ENCODE measurements at places on chromosomes 12 and 14. TPM values are rescaled to one million over a fixed set of nuclear protein-coding genes. Genes with fewer than 3 reads are reported as not detected.

GRCh38 chr14:30855345-30856037 is 18.9 kb upstream of the COCH start:
- no peaks in the 10 kb centered on the region for H3K4me1 ChIP-seq
- no peaks in the 10 kb centered on the region for H3K27me3 ChIP-seq
- DNase-seq: no peak
- no peak overlapping the region for H3K4me3 ChIP-seq
- H3K27ac ChIP-seq: no peak overlapping the region

- H3K27ac ChIP-seq: no peak overlapping the region
- H3K36me3 ChIP-seq: no peaks in the 10 kb centered on the region
Measured at GRCh38 chr12:107607464-107608392, 77.9 kb upstream of the PWP1 start.

DNA sequence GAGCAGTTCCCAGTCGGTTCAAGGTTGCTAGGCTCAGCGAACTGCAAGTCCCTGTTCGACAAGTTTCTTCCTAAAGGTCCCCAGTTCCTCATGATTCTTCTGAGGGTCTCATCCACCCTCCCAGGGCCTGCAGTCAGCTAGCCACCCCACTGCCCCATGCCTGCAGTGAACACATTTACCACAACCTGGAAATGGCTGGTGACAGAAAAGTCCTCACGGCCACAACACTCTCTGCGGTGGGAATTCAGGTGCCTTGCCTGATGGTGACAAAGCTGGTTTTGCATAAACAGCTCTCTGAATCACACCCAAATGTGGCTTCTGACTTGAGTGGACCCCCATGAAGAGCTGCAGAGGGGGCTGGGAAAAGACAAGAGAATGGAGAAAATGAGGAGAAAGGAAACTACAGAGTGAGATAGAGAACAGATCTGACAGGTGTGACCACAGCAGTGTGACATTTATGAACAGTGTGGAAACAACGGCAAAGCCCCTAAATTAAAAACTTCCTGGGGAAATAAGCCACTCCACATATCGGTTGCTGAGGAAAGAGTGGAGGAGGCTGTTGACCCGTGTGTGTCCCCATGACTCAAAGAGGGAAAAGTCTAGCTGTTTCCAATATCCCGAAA is 1.3 kb upstream of the CD27 start:
- H3K36me3 ChIP-seq: no peaks in the 10 kb centered on the region
- no peak for DNase-seq
- no peaks in the 10 kb centered on the region for H3K27me3 ChIP-seq
- H3K27ac ChIP-seq: no peak overlapping the region

DNA sequence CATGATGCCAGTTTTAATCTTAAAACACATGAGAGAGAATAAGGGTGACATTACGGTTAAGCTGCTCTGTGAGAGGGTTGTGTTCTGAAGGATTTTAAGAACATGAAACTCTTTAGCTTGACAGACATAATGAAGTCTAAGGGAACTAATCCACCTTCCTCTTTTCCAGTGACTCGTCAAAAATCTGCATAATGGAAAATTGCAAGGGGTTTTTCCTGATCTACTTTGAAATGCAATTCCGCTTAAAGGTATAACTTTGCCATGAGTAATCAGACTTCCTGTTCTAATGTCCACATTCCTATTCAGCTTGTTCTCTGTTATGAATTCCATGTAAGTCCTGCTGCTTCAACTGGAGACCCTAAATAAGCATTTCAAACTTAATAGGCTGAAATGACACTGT is at the start of gene ZNF705A:
TSS of gene ZNF705A (plus strand) at position 171 of the 400 bp plus-strand sequence. CDS start 15,611 bp downstream, outside the sequence.
- no peak within 1 kb of the TSS for H3K4me3 ChIP-seq
- no peak within 1 kb of the TSS for H3K27ac ChIP-seq
- no peaks in the 10 kb centered on the region for H3K36me3 ChIP-seq
- H3K4me1 ChIP-seq: peaks cover 14% of the 10 kb centered on the region
- no peak for DNase-seq

The LTBP2 gene
- total RNA-seq: 2.1 TPM

DNA sequence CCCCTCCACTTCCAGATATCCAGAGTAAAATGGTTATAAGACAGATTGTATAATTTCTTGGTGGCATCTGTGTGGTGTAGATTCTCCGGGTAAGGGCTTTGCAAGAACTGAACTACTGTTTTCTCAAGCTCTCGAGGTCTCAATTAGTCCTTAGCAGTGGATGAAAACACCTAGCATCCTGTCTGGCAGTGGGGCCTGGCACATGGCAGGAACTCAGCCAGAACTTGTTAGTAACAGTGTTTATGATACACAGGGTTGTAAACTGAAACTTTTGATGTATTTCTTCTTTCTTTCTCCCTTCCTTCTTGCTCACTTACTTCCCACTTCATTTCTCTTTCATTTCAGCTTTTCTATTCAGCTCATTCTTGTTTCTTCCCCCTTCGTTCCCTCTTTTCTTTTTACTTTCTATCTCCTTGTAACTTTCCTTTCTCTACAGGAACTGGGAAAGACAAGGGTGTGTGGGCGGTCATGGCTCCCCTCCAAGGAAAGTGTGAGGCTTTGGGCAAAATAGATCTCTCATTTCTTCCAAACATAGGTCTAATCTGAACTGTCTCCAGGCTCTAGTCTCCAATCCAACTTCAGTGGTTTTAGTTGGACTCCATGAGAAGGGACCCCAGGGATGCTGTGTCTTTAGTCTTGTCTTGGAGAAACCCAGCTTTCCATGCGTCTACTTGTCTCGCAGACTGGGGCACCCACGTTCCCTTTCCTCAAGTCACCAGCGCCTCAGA is 159.7 kb downstream of the PAH start:
- H3K27ac ChIP-seq: no peak overlapping the region
- H3K27me3 ChIP-seq: no peaks in the 10 kb centered on the region
- no peaks in the 10 kb centered on the region for H3K36me3 ChIP-seq

The KLRB1 gene
- total RNA-seq: not detected
